Right atrium auricular region (tissue), 2 donors: ENCODE measurements at places on chromosomes 11 and 22. TPM values are rescaled to one million over a fixed set of nuclear protein-coding genes. Genes with fewer than 3 reads are reported as not detected.

Gene RAB38
- total RNA-seq: 1.6 TPM

Gene CDC42EP2
- total RNA-seq: 14.4 TPM

Gene SCGB1C1
- not detected for total RNA-seq

Gene PELI3
- 20.7 TPM for total RNA-seq

Gene CHRM4
- total RNA-seq: not detected

Gene GLYATL1
- not detected for total RNA-seq

Gene APLNR
- 13.6 TPM for total RNA-seq

Gene UPK3A
- not detected for total RNA-seq

Gene BTG4
- not detected for total RNA-seq

Gene TRPM5
- total RNA-seq: not detected

Gene CECR2
- 4.0 TPM for total RNA-seq

Gene HORMAD2
- total RNA-seq: not detected

Gene C11orf86
- not detected for total RNA-seq

Gene OR8D4
- total RNA-seq: not detected

Gene APOBEC3C
- 12.5 TPM for total RNA-seq

Gene DUSP8
- total RNA-seq: 24.5 TPM

Gene ADAMTS8
- 2.5 TPM for total RNA-seq

Gene TMEM121B
- total RNA-seq: 1.1 TPM

Gene CCDC15
- total RNA-seq: 0.24 TPM

Gene ANKK1
- not detected for total RNA-seq

Gene LINC01488
- not detected for total RNA-seq

Gene CALCA
- total RNA-seq: not detected

Gene GPR83
- not detected for total RNA-seq

Gene TMEM191B
- total RNA-seq: 0.59 TPM

Gene CHADL
- total RNA-seq: 8.3 TPM

Gene CDC42BPG
- total RNA-seq: 1.0 TPM
